ENCODE measurements at places on chromosomes 13 and 19. TPM values are rescaled to one million over a fixed set of nuclear protein-coding genes. Genes with fewer than 3 reads are reported as not detected.

Gene GTF2F1
- 50.9 TPM for total RNA-seq

Gene IZUMO2
- total RNA-seq, result not detected

Gene CERS1
- 5.5 TPM for total RNA-seq

Gene SIGLEC8
- not detected for total RNA-seq

Gene ZFP36
- total RNA-seq, result 200 TPM

Gene RDH13
- total RNA-seq, result 20.6 TPM

Gene CEACAM8
- total RNA-seq, result not detected

Gene MBD3L2
- total RNA-seq, result not detected

Gene ZNF556
- total RNA-seq, result 0.40 TPM

Gene SBSN
- 3.0 TPM for total RNA-seq
